NCI-H460 (cell line): ENCODE measurements at places on chromosomes 3 and 15. TPM values are rescaled to one million over a fixed set of nuclear protein-coding genes. Genes with fewer than 3 reads are reported as not detected.

The FETUB gene
- not detected in 2 replicates for total RNA-seq

The TMEM207 gene
- total RNA-seq: not detected in 2 replicates

The COL8A1 gene
- 179 TPM in 2 replicates for total RNA-seq

The MB21D2 gene
- total RNA-seq: 10.5 and 11.8 TPM in 2 replicates

The RLBP1 gene
- total RNA-seq: not detected in 2 replicates

The CLDN16 gene
- total RNA-seq: 0.78 and 0.87 TPM in 2 replicates

The KBTBD13 gene
- total RNA-seq: not detected in 2 replicates

DNA sequence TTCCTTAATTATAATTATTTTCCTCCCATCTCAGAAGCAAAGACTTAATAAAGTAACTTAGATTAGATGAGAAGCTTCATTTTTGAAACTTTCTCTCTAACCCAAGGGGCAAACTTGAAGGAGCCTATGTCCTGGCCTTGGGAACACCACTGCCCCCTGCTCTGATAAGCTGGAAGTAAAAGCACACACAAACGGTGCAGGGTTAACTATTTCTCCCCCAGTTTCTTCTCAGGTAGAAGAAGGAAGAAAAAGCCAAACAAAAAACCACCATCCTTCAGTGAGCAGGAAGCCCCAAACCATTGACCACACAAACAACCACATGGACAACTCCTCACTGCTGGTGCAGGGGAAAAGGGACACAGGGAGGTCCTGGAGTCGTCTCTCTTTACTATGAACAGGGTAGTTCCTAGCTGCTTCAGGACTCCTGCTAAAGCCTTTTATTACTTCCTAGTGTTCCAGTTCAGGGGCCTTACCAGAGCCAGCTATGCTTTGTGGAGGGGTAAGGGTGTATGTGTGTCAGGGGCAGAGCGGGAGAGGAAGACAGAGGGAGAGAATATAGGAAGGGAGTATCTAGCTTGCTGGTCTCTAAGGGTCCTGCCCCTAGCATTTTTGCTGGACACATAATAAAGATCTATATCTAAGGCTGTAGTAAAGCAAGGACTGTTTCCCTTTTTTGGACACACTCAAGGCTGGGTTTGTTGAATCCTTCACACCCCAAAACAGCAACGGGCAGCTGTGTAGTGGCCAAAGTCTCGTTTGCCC, 94.0 kb upstream of the UMPS start:
- no peak for DNase-seq

DNA sequence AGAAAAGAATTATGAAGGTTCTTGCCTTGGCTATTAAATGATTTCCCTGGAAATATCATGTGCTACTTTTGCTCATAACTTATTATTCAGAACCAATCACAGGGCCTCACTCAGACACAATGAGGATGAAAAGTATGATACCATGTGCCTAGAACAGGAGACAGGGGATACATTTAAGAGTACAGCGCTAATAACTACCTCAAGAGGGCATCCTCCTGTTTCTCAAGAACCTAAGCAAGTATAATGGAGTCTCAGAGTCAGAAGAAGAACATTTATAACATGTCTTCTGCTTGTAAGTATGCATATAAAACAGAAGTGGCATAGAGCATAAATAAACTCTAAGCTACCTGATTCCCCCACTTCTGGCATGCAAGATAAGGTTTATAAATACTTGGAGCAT, 125.4 kb upstream of the MME start:
- DNase-seq: no peak

DNA sequence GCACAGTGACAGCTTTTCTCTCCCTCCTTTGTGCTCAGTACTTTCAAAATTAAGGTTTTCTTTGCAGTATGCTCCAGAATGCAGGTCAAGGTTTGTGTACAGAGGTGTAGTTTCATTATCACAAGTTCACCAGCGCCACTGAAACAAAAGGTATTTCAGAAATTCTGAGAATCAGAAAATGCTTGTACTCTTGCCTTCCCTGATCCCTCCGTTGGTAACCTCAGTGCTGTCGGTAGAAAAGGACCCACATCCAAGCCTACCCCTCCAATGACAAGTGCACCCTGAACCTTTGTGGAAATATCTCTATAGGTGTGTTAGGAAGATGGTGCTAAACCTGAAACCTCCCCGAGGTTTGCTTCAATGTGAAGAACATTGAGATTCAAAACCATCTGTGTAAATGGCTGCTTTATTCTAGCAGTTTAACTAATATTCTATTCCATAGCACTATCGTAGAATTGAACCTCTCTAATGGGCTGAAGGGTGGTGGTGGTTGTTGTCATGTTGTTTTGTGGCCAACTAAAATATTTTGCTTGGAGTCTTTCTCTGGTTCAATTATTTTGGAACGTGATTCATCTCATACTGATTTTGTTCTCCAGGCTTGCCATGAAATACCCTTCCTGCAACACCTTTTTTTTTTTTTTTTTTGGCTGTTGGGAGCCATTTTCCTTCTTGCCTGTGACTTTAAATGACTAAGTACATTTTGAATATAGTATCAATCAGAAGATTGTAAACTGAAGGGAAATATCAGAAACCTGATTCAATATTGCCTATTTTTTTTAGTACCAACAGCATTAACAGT, 20.7 kb downstream of the ZBTB38 start:
- no peak for DNase-seq

DNA sequence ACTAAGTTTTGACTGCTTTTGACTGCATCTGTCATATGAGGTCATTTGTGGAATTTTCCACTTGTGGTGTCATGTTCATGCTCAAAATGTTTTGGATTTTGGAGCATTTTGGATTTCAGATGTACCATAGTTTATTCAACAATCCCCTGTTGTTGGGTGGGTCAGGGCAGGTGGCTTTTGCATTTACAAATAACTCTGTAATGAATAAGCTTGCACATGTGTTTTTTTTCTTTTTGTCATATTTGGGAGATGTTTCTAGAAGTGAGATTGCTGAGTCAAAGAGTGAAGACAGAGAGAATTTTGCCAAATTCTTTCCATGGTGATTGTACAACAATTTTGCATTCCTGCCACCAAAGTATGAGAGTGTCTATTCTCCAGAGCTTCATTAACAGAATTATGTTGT, 62.4 kb upstream of the ADPGK start:
- DNase-seq: no peak

GRCh38 chr3:185758912-185759311, 65.9 kb downstream of the IGF2BP2 start:
- DNase-seq: no peak

- no peak for DNase-seq
Measured at GRCh38 chr3:44555723-44556122, 730 bp downstream of the ZKSCAN7 start.
